Activated naive CD4-positive, alpha-beta T cell (primary cell): ENCODE measurements at places on chromosomes 11 and 22.

DNA sequence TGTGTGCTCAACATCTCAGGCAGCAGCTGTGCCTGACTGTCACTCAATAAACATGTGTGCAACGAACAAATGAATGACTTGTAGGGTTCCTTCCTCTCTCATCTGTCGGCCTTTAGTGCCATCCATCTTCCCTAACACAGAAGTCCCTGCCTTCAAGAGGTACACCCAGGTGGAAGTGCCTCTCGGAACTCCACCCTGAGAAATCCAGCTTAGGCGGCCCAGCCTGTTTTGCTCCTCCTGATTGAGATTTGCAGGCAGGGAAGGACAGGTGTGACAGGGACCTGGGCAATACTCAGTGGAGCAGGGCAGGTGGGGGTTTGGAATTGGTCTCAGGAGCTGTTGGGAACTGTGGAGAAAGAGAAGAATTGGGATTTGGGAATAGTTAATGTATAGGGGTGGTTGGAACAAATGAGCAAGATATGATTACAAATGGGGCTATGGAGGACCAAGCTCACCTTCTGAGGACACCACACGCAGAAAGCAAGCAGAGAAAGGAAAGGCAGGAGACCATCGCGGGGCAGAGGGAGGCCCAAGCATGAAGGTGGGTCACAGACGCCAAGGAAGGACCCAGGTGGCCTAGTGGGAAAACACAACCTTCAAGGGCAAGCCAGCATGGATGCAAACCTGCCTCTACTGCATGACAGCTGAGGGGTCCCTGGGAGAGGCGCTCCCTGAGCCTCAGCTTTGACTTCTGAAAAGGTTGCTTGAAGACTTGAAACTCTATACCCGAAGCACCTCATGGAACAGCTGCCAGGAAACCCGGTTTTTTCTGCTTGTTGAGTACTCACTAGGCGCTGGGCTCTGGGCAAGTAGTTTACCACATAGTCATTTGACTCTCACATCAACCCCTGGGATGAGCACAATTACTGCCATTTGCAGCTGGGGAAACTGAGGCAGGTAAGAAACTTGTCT lies 40.9 kb upstream of the ANO1 start:
- DNase-seq: no peak

- DNase-seq: no peak
Observed at GRCh38 chr22:40043081-40043480, 48.3 kb downstream of the FAM83F start.

DNA sequence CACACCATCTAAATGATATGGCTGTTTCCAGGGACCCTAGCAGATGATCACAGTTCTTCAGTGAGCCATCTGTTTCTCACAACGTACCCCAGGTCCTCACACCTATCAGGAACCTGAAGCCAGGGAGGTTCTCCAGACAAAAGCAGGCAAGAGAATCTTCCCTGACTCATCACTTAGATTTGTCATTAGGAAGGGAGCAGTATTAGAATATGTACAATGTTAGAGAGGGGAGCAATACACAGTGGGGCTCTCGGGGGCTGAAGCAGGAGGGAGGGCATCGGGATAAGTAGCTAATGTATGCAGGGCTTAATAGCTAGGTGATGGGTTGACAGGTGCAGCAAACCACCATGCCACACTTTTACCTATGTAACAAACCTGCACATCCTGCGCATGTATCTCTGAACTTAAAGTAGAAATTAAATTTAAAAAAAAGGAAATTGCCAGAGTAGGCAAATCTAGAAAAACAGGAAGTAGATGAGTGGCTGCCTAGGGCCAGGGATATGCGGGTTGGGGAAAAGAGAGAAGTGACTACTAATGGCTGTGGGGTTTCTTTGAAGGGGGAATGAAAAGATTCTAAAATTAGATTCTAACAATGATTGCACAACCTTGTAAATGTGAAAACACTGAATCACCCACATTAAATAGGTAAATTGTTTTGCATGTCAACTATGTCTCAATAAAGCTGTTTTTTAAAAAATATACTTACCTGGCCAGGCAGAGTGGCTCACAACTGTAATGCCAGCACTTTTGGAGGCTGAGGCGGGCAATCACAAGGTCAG lies 14.4 kb downstream of the C22orf42 start:
- DNase-seq: no peak

DNA sequence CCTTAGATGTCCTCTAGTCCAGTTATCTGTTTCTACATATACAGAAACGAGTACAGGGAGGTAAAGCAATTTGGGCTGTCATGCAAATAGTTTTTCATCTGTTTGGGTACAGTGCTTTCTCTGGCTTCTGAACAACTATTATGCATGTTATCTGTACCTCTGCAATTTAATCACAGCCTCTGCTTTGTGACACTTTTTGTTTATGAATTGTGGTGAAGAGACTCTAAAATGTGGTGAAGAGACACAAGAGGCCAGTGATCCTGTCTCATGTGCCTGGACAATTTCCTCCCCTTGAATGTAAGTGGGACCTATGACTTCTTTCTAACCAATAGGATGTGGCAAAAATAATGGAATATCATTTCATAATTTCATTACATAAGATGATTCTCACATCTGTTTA lies 130.3 kb upstream of the ARHGAP42 start:
- DNase-seq: no peak

DNA sequence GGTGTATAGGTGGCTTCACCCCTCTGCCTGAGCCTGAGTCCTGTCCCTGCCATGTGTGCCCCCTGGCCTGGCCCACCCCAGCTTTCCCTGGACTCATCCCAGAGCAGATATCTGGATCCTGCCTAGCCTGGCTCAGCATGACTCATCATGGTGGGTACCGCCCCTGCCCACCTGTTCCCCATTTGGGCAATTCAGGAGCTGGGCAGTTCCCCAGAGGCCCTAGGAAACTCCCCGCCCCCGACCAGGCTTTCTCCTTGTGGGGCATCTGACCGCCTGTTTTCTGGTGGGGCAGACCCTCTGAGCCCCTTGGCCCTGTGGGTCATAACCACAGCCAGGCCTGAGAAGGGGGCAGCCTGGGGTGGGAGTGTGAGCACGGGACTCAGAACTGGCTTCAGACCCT lies 4.4 kb downstream of the TSPO start:
- DNase-seq: no peak

DNA sequence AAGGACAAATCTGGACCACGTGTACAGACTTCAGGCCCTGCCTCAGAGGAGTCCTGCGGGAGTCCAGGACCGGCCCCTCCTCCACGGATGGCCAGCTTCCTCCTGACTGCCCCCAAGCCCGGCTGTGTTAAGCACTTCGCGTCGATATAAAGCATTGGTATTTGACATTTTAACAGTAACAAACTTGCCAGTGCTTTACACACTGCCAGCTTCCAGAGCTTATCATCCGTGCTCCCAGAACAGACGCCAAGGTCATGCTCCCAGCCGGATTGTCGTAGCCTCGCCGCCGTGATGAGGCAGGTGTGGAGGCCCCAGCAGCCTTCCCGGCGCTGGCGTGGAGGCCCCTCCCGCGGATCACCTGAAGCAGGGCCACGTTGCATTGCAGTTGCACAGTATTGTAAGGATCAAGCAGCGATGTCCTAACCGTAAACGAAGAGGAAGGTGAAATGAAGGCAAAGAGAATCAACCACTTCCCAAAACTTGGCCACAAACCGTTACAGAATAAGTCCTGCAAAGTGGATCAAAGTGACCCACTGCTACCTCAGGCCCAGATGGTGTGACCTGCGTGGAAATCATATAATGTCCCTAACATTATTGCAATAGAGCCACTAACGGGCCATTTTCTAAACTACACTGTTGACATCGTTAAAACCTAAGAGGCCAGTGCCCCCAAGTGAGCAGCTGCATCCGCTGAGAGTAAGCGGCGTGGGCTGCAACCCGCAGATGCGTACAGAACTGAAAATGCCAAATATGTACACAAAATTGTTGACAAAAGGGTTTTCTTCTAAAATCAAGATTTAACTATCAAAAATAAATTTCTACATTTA lies 51.6 kb downstream of the CERK start:
- DNase-seq: no peak

DNA sequence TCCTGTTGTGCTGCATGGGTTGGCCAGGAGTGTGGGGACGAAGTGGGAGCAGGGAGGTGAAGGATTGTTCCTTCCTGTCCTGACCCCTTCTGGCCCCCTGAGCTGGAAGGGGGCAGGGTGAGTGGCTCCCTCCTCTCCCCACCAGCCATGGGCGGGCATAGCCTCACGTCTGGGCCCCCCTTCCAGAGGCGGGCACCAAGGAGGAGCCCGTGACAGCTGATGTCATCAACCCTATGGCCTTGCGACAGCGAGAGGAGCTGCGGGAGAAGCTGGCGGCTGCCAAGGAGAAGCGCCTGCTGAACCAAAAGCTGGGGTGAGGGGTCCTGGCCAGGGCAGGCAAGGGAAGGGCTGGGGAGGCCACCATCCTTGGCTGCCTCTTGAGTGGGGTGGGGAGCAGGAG lies 3.4 kb downstream of the SART1 start:
- no peak for DNase-seq

GRCh38 chr22:43236411-43237166 lies 49.7 kb upstream of the TTLL12 start:
- no peak for DNase-seq

DNA sequence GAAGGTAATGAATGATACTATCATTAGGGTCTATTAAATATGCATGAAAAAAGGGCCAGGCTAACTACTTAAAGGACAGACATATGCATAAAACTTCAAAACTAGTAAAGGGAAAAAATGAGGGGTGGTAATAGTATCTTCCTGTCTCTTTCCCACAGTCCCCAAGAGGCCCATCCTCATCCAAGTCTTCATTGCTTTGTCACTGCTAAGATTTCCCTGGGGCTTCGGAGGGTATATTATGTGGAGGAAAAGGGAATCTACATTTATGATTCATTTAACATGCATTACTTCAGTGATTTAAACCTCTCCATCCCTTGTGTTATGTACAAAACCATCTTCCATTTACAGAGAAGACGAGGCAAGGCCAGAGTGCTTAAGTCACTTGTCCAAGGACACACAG lies 66.1 kb downstream of the CWC15 start:
- no peak for DNase-seq

GRCh38 chr11:47258317-47258902 lies 614 bp downstream of the NR1H3 start:
- no peak for DNase-seq

DNA sequence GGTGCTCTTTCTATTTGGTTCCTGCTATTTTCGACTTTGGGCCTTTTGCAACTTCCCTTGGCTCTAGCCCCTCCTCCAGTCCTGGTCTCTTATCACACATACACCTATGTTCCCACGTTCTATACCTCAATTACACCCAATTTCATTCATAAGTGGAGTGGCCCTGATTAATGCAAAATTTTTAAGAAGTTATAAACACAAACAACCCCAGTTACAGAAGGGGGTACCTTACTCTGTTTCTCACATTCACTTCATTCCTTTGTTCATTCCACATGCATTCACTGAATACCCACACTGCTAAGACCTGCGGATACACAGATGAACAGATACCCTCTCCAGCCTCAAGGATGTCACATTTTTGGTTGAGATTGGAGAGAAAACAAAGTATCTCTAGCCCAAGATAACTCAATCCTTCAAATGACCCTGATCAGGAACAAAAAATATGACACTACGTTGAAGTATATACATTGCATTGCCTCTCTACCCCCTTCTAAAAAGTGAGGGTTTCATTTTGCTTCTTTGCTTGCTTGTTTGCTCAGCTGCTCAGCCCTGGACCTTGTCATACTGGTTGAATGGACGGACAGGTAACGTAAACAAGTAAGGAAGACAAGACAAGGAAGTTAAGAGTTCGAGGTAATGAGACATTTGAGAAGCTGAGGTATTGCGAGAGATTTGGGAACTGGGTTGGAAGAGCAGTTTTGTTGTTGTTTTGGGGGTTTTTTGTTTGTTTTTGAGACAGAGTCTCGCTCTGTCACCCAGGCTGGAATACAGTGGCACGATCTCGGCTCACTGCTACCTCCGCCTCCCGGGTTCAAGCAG lies 3.6 kb upstream of the VPS37C start:
- DNase-seq: no peak

GRCh38 chr22:30882974-30883533 lies 85.5 kb downstream of the MORC2 start:
- no peak for DNase-seq

DNA sequence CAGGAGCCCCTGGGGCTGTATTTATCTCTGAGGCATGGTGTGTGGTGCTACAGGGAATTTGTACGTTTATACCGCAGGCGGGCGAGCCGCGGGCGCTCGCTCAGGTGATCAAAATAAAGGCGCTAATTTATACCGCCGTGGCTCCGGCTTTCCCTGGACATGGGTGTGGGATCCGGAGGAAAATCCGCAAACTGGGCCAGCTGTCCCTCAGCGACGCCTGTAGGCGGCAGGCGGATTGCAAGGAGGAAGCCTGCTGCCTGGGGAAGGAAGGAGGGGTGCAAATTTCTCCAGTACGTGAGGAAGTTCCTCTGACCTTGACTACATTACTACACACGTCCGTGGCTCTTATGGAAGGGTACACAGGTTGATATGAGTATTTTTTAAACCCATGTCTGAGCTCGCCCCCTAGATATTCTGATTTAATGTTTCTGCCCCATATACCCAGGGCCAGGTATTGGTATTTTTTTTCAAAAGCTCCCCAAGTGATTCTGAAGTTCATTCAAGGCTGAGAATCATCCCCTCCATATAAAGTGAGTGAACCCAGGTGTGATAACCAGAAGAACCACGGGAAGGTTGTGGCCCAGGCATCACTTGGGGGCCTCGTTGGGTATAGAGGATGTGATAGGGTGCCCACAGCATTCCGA lies 2.8 kb downstream of the MYOD1 start:
- no peak for DNase-seq

- no peak for DNase-seq
Observed at GRCh38 chr11:67213178-67213621, 53.1 kb upstream of the GRK2 start.

GRCh38 chr11:78830277-78830819 lies 255.7 kb upstream of the NARS2 start:
- DNase-seq: no peak

GRCh38 chr11:34449013-34449412 lies 10.3 kb downstream of the CAT start:
- DNase-seq: no peak

DNA sequence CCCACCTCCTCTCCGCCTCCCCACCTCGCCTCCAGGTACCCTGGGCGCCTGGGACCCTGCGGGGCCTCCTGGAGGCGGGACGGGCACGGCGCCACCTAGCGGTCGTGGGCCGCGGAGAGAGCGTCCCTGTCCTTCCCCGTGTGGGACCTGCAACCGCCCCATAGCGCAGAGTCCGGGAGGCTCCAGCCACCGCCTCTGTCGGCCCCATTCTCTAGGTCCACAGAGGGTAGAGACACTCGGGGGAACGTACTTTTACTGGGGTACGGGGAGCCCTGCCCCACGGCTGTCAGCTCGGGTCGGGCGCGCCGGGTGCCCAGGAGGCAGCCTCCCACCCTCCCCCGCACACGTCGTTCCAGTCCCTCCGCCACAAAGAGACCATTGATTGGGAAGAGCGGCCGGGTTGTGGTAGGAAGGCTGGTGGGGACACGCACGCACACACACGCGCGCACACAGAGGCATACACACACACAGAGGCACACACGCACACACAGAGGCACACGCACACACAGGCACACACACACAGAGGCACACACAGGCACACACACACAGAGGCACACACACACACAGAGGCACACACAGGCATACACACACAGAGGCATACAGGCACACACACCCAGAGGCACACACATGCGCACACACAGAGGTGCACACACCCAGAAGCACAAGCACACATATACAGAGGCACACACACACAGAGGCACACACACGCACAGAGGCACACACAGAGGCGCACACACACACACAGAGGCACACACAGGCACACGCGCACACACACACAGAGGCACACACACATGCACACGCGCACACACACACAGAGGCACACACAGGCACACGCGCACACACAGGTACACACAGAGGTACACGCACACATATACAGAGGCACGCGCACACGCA lies 12.6 kb upstream of the NECTIN1 start:
- peak; percentile 24 for DNase-seq

- no peak for DNase-seq
Observed at GRCh38 chr22:50700387-50701075, 27.9 kb downstream of the SHANK3 start.
